Upper lobe of left lung (tissue), 6 donors: ENCODE measurements at places on chromosomes 16 and 17. TPM values are rescaled to one million over a fixed set of nuclear protein-coding genes. Genes with fewer than 3 reads are reported as not detected.

The RGS9 gene
- total RNA-seq, result 16.2 TPM

The KIF2B gene
- not detected for total RNA-seq

The AOC3 gene
- 96.4 TPM for total RNA-seq

GRCh38 chr16:89709166-89709565, 7.7 kb upstream of the SPATA2L start:
- peaks cover 3% of the 10 kb centered on the region for H3K27me3 ChIP-seq
- H3K27ac ChIP-seq, result no peak overlapping the region
- peaks cover 8% of the 10 kb centered on the region for H3K36me3 ChIP-seq
- no peak for DNase-seq
- no peak overlapping the region for H3K4me3 ChIP-seq

- peak overlapping the region; percentile 82 for H3K27ac ChIP-seq
- DNase-seq, result no peak
- H3K4me3 ChIP-seq, result peak overlapping the region; percentile 43
- H3K27me3 ChIP-seq, result no peaks in the 10 kb centered on the region
Measured at GRCh38 chr17:41664587-41665565, 23.8 kb upstream of the EIF1 start.

DNA sequence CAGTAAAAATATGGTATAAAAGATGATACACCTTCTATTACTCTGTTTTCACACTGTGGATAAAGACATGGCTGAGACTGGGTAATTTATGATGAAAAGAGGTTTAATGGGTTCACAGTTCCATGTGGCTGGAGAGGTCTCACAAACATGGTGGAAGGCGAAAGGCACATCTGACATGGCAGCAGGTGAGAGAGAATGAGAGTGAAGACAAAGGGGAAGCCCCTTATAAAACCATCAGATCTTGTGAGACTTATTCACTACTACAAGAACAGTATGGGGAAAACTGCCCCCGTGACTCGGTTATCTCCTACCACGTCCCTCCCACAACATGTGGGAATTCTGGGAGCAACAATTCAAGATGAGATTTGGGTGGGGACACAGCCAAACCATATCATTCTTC, 45.6 kb downstream of the TBC1D26 start:
- H3K27ac ChIP-seq, result no peak overlapping the region
- H3K36me3 ChIP-seq, result no peaks in the 10 kb centered on the region
- no peak overlapping the region for H3K4me3 ChIP-seq
- DNase-seq, result no peak
- peaks cover 5% of the 10 kb centered on the region for H3K4me1 ChIP-seq
- H3K27me3 ChIP-seq, result no peaks in the 10 kb centered on the region

The CACNG5 gene
- not detected for total RNA-seq

The TLE7 gene
- total RNA-seq, result not detected

DNA sequence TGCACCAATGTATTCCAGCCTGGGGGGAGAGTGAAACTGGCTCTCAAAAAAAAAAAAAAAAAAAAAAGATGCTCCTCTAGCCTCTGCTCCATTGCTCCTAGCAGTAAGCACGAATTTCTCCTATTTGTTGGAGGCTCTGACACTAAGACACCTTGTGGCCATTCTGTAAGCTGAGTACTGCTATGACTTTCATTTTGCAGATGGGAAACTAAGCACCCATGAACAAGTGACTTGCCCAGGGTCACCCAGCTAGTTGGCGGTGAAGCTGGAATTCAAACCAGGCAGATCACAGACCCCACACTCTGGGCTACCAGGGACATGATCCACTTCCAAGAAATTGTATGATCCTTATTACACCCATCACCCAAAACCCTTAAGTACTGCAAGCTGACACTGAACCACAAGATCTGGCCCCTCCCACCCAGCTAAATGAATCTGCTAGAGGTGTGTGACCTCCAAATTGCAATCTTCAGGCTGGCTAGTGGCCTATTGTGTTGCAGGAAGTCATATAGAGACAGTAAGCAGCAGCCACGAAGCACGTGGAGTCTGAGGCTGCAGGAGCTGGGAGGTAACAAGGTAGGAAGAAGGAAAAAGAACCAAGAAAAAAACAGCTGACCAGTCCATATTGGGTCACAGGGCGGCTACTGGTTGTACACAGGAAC, 209.4 kb downstream of the XYLT1 start:
- H3K4me1 ChIP-seq, result no peaks in the 10 kb centered on the region
- no peak overlapping the region for H3K4me3 ChIP-seq
- no peak overlapping the region for H3K27ac ChIP-seq
- H3K36me3 ChIP-seq, result no peaks in the 10 kb centered on the region
- no peak for DNase-seq

DNA sequence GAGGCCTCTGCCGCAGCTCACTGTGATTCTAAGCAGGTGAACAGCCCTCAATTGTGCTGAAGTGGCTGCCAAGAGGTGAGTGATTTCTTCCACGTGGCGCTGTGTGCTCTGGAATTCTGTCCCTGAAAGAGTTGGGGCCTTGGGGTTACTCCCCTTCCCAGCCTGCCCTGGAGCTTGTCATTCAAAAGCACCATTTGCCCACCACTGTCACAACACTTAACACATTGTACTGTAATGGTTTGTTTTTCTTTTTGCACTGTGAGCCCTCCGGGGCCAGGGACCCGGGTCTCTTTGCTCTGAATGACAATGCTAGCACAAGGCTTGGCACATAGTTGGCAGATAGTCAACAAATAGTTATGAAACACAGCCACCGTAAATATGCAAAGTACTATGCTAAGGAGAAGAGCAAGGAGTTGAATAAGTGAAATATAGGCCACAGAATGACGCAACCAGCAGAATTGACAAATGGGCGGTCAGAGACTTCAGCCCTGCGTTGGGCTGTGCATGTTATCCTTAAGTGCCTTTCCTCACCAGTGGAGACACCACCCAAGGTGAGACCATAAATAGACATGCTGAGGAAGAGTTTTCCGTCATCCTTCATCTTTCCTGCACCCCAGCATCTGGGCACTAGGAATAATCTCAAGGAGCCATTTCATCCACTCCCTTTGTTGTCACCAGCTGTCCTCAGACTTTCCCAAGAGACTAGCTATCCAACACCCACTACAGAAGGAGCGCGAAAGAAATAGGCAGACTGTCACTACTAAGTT, 112.0 kb upstream of the DNAH9 start:
- no peaks in the 10 kb centered on the region for H3K4me1 ChIP-seq
- no peak overlapping the region for H3K27ac ChIP-seq
- H3K27me3 ChIP-seq, result no peaks in the 10 kb centered on the region
- no peak for DNase-seq

The CARD14 gene
- total RNA-seq, result 7.3 TPM

- no peak overlapping the region for H3K4me3 ChIP-seq
- no peaks in the 10 kb centered on the region for H3K36me3 ChIP-seq
- DNase-seq, result no peak
- H3K4me1 ChIP-seq, result peaks cover 81% of the 10 kb centered on the region
Measured at GRCh38 chr16:81547194-81547938, 102.8 kb downstream of the CMIP start.

GRCh38 chr17:80101946-80102663, 724 bp downstream of the GAA start:
- no peaks in the 10 kb centered on the region for H3K27me3 ChIP-seq
- no peak for DNase-seq
- H3K36me3 ChIP-seq, result no peaks in the 10 kb centered on the region
- peak overlapping the region; percentile 90 for H3K4me3 ChIP-seq
- H3K4me1 ChIP-seq, result peaks cover 35% of the 10 kb centered on the region
- H3K27ac ChIP-seq, result peak overlapping the region; percentile 94

The CHD9 gene
- total RNA-seq, result 58.7 TPM

DNA sequence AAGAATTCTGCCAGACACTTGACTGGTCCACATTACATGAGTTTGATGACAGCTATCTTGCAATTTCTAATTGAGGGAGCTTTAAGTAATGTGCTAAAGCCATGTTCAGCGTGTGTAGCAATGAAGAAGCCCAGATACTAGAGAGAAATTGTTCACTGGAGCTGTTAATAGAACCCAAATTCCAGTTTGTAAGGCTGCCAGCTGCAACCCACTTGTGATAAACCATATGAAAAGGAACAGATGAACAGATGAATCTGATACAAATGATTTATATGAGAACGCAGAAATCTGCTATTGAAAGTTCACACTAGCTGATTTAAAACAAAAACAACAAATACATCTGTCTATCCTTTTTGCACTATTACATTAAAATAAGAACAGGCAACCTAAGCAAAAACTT, 6.2 kb downstream of the NACA2 start:
- DNase-seq, result no peak
- no peaks in the 10 kb centered on the region for H3K36me3 ChIP-seq
- H3K27ac ChIP-seq, result no peak overlapping the region
- no peaks in the 10 kb centered on the region for H3K27me3 ChIP-seq
- H3K4me1 ChIP-seq, result no peaks in the 10 kb centered on the region

GRCh38 chr16:80280557-80280956, 260.2 kb upstream of the DYNLRB2 start:
- no peaks in the 10 kb centered on the region for H3K36me3 ChIP-seq
- no peaks in the 10 kb centered on the region for H3K27me3 ChIP-seq
- no peak overlapping the region for H3K27ac ChIP-seq
- H3K4me3 ChIP-seq, result no peak overlapping the region
- DNase-seq, result no peak

DNA sequence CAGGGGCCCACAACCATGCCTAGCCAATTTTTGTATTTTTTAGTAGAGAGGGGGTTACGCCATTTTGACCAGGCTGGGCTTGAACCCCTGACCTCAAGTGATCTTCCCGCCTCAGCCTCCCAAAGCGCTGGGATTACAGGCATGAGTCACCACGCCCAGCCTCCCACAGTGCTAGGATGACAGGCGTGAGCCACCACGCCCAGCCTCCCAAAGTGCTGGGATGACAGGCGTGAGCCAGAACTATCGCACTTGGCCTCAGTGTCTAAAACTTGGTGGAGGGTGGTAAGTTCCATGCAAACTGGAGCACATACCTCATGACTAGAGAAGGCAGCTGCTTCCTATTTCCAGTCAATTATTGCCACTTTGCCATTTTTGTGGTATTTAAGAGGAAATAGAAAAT, 7.1 kb downstream of the HSD17B2 start:
- H3K27ac ChIP-seq, result no peak overlapping the region
- H3K4me3 ChIP-seq, result no peak overlapping the region
- H3K36me3 ChIP-seq, result no peaks in the 10 kb centered on the region
- H3K27me3 ChIP-seq, result no peaks in the 10 kb centered on the region
- peaks cover 5% of the 10 kb centered on the region for H3K4me1 ChIP-seq

DNA sequence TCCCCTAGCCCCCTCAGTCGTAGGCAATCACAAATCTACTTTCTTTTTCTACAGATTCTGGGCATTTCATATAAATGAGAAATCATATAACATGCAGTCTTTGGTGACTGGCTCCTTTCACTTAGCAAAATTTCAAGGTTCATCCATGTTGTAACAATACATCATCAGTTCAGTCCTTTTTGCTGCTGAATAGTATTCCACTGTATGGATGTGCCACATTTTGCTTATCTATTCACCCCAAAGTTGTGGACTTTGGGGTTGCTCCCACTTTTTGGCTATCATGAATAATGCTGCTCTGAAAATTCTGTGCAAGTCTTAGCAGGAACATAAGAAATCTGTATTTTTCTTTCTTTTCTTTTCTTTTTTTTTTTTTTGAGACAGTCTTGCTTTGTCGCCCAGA, 39.0 kb downstream of the MRM1 start:
- no peak overlapping the region for H3K4me3 ChIP-seq
- peaks cover 13% of the 10 kb centered on the region for H3K27me3 ChIP-seq
- H3K4me1 ChIP-seq, result peaks cover 12% of the 10 kb centered on the region
- no peaks in the 10 kb centered on the region for H3K36me3 ChIP-seq
- no peak overlapping the region for H3K27ac ChIP-seq

GRCh38 chr17:394718-395095, 42.1 kb upstream of the RPH3AL start:
- H3K27ac ChIP-seq, result no peak overlapping the region
- no peaks in the 10 kb centered on the region for H3K36me3 ChIP-seq
- DNase-seq, result no peak
- H3K4me1 ChIP-seq, result peaks cover 2% of the 10 kb centered on the region

DNA sequence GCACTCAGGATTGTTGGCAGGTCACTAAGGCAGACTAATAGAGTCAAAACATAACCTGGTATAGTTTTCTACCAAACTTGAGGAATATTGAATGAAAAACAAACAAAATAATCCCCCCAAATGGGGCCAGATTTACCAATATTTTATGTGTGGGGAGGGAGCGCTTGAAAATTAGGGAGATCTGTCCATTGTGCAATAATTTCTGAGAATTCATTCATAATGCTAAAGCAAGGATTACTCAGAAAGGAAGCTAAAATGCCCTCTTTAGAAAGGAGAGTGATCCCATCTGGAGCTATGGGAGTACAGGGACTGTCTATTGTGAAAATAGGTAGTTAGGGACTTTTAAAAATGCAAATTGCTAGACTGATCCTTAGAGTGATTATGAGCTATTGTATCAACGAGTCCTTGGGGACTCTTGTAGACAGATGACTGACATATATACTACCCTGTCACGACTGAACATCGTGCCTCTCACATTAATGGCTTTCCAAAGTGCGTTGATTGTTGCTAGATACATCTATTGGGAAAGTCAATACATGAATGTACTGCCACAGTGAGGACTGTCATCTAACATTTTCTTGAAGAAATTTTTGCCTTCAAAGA, 193.6 kb downstream of the AATF start:
- DNase-seq, result no peak
- H3K36me3 ChIP-seq, result no peaks in the 10 kb centered on the region
- H3K27ac ChIP-seq, result no peak overlapping the region
- H3K4me1 ChIP-seq, result no peaks in the 10 kb centered on the region
- no peak overlapping the region for H3K4me3 ChIP-seq
- no peaks in the 10 kb centered on the region for H3K27me3 ChIP-seq

DNA sequence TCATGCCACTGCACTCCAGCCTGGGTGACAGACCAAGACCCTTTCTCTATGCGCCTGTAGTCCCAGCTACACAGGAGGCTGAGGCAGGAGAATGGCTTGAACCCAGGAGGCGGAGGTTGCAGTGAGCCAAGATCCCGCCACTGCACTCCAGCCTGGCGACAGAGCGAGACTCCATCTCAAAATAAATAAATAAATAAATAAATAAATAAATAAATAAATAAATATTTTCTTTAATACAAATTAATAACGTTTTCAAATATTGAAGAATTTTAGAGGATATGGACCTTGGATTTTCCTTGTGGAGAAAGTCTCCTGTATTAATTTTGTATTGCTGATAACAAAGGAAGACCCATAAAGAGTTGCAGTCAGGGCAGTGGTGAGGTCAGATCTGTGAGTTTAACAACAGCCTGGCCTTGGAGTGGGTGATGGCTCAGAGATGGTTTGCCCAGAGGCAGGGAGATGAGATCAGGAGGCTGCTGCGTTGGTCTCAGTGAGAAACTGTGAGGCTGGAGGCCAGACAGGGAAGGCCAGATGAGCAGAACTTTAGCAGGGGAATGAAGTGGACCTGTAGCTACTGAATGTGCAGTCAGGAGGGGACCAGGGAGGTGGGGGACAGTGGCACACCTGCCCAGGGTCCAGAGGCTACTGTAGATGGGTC, 4.4 kb upstream of the ASGR1 start:
- no peak for DNase-seq
- H3K36me3 ChIP-seq, result no peaks in the 10 kb centered on the region

DNA sequence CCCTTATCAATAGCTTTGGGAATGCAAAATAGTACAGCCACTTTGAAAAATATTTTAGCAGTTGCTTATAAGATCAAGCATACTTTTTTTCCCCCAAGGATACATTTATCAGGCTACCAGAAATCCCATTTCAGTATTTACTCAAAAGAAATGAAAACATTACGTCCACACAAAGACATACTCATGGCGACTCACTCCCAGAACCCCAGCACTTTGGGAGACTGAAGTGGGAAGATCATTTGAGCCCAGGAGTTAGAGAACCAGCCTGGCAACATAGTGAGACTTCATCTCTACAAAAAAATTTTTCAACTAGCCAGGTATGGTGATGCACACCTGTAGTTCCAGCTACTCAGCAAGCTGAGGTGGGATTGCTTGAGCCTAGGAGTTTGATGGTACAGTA, 5.9 kb downstream of the SKA2 start:
- no peaks in the 10 kb centered on the region for H3K36me3 ChIP-seq
- H3K27ac ChIP-seq, result no peak overlapping the region
- no peaks in the 10 kb centered on the region for H3K27me3 ChIP-seq
- no peak for DNase-seq
